H7 (cell line): ENCODE measurements at places on chromosomes 7 and 10. TPM values are rescaled to one million over a fixed set of nuclear protein-coding genes. Genes with fewer than 3 reads are reported as not detected.
A peak's percentile ranks its signal among the peaks of the same experiment; 100 is the strongest.

Gene WNT2
- total RNA-seq: not detected in 2 replicates

Gene GOLGA7B
- total RNA-seq: 0.04 TPM in 1 of 2 replicates, not detected in the other

Gene FBXL13
- total RNA-seq: 0.97 and 1.3 TPM in 2 replicates

Gene GSTO2
- 15.2 and 20.6 TPM in 2 replicates for total RNA-seq

DNA sequence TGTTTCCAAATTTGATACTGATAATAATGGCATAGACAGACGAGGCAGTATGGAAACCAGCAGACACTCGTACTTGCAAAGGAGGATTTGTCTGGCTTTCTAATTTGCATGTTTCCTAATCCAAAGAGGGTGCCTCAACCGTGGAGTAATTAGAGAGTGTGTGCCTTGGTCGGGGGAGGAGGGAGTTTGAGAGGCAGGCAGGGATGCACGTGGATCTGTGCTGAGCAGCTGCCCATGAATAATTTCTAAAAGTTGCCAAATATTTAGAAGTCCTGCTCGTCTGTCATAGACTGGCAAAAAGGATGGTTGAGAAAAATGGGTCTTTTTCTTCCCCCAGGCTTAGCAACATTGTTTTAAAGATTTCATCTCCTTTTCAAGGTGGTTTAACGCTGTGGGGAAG lies 69.4 kb downstream of the PTPRE start:
- DNase-seq: no peak

DNA sequence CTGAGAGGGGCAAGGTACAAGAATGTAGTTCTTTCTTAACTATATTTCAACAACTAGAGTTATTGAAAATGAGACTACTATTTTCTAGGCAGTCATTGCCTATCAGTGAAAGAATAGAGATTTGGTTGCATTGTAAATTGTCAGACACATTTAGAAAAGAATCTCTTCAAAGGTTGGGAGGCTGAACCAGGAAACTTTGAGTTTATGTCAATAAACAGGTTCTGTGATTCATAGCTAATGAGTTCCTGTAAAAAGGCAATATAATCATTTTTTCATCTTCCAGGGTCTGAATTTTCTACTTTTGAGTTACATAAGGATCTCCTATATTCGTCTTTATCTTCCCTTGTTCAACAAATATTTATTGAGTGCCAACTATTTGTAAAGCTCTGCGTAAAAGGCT lies 47.1 kb downstream of the MAGI2 start:
- DNase-seq: no peak

DNA sequence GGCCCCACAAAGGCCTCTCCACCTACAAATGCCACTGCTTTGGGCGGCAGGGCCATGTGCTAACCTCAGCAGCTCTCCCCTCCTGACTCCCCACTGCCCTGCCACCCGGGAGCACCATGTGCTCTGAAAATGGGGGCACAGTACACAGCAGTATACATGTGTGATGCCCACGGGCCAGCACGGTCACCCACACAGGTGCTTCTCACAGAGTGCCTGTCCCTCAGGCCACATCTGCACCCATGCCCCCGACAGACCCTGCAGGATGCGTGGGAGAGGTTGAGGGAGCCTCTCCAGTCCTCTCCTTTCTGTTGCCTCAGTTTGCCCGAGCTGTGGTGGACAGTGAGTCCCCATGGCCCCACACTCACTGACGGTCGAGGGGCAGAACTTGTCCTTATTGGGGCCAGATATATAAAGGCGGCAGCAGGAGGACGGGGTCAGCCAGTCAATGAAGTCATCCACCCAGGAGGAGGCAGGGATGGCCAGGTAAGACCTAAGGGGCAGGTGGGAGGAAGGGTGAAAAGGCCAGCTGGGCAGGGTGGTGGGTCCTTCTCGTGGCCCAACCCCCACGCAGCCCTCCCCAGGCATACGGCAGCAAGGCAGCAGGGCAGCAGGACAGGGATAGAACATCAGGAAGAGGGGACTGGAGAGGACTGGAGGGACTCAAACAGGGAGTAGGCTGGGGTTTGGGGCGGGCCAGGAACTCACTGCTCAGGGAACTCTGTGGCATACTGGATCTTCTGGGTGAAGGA lies 19.6 kb downstream of the NPC1L1 start:
- DNase-seq: no peak

- no peak for DNase-seq
Observed at GRCh38 chr7:30511973-30512662, 7.5 kb upstream of the GGCT start.

GRCh38 chr10:124650820-124651401 lies 93.3 kb downstream of the FAM53B start:
- DNase-seq: peak; percentile 76

GRCh38 chr7:29262191-29262917 lies 67.8 kb downstream of the CHN2 start:
- DNase-seq: no peak

GRCh38 chr7:75971961-75972763 lies 22.2 kb downstream of the TMEM120A start:
- DNase-seq: peak; percentile 85

DNA sequence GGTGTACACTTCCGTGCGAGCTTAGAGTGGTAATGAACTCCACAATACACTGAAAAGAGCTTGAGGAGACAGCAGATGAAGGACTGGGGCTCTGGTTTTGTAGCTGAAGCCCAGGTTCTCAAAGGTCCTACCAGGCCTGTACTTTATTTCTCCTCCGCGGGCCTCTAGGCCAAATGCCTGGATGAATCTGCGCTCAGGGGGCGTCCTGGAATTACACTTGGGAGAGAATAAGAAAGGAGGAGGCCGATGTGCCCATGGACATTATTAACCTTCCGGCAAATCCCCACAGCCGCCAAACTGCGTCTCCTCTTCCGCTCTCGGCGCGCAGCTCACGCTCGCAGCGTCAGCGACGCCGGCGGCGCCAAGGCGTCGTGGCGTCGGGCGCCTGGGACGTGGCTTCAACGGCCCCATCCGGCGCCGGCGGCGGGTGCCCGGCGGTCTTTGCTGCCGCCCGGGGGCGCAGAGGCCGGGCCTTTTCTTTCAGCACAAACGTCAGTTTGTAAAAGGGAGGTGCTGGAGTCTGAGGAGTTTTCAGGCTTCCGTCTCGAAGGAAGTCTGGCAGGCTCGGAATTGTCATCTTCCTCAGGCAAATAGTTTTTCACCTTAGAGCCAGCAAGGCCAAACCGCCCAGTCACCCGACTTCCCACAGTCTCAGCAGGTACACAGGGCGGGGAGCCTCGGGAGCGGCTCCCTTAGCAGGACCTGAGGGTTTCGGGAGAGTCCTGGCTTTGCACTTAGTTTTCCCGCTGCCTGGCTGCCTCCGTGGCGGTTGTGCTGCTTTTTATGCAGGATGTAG lies at the start of gene CCDC7:
CCDC7 (plus strand) TSS at position 401 of the 796 bp plus-strand sequence. CDS start 5,503 bp downstream, outside the sequence.
- peak; percentile 74 for DNase-seq

DNA sequence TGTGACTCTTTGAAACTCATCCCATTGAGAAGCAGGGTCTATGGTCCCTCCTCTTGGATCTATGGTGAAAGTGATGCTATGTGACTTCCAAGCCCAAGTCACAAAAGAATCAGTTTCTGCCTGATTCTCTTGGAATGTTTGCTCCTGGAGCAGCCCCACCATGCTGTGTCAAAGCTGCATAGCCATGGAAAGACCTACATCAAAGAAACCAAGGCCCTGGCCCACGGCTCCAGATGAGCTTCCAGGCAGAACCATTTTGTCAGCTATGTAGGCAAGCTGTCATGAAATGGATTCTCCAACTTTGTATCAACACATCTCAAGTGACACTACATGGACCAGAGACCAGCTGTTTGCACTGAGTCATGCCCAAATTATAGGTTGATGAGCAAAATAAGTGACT lies 77.0 kb downstream of the AASS start:
- no peak for DNase-seq

DNA sequence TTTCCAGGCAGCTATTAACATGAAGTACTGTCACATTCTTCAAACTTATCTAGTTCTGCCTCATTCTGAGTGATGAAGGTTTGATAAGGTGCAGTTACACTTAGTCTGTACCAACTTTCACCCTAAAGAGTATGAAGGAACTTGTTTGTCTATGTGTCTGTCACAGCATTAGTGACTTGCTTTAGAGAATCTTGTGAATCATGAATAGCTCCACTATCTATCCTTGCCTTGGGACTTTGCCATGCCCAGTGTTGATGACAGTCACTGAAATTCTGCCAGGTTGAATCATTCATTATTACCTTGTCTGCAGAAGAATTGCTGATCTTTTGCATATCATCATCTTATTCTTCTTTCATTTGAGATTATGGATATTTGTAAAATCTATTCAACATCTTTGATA lies 50.9 kb upstream of the A1CF start:
- no peak for DNase-seq

- DNase-seq: peak; percentile 48
Observed at GRCh38 chr7:120554960-120555571, 282.1 kb downstream of the KCND2 start.

DNA sequence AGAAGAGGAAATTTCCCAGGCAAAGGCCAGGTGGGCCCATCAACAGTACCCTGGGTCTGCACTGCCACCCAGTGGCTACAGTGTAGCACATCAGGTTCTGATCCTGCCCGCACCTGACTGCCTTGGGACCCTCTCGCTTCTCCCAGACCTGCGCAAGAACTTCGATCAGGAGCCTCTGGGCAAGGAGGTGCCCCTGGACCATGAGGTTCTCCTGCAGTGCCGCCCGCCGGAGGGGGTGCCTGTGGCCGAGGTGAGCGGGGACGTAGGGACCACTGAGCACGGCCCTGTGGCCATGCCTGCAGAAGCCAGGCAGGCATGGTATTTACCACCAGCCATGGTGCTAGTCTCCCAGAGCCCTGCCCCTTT lies 33.9 kb upstream of the SLC29A3 start:
- peak; percentile 97 for DNase-seq

DNA sequence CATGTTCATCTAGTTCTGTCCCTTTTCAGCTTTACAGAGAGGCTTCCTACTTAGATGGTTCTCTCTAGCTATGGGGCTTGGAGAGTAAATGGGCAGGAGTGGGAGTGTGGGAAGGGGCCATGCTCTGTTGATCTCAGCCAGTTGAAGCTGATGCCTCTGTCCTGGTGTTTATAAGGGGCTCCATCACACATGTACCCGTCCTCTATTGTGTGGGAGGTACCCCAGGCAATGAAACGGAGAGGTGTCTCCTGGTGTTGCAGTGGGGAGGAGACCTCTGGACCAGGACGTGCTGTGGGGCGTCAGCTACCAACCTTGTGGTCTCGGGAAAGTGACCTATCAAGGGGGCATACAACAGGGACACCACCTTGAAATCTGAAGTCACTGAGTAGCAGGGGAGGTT lies 173.5 kb downstream of the CELF2 start:
- no peak for DNase-seq

- DNase-seq: no peak
Observed at GRCh38 chr10:34776090-34776690, 38.9 kb downstream of the PARD3 start.

DNA sequence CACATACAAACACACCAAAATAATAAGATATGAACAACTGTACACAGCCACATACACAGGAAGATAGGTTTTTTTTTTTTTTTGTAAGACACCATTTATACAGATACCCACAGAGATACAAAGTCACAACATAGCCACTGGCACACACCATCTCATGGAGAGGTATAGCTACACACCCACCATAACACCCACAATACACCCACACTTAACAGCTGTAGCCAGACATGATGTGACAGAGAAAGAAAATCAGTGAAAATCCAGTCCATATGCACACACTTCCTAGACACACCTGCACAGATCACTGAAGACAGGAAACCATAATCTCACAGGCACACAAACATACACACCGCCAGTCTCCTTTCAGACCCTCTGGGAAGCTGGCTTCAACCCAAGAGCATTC lies 62.4 kb upstream of the PAX2 start:
- DNase-seq: no peak

DNA sequence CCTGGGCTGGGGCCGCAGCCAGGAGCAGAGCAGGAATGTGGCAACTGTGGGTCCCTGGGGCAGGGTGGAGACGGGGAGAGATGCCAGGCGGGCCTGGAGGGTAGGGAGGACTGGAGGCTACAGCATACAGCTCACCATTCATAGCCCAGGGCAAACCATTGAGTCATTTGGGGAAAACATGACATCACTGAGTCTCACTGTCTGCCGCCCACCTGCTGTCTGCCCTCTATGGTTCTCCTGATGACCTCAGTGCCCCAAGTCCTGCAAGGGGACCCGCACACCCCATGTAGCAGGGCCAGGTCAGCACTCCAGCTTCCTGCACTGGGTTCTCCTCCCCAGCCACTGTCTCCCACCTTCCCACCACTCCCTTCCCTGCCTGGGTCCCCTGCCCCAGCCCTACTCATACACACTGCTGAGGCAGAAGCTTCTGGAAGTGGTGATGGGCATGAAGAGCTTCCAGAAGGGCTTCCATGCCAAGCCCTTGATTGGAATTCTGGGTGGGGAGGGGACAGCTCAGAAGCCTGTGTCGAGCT lies 10.4 kb downstream of the CHST3 start:
- DNase-seq: peak; percentile 30

DNA sequence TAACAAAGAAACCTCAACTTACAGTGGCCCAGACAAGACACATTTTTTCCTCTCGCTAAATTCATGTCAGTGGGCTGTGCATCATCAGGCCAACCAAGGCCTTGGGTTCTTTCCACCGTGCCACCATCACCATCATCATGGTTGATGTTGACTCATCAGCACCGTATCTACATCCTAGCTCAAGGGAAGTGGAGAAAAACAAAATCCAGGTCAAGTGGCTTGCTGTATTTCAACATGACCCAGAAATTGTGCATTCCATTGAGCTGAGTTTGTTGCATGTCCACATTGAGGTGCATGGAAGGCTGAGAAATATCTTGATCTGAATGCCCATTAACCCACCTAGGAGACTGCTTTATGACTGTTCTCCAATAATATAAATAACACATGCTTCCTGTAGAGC lies 312.4 kb upstream of the CDC14C start:
- no peak for DNase-seq

- DNase-seq: no peak
Observed at GRCh38 chr10:96714031-96714590, 6.2 kb downstream of the PIK3AP1 start.

- peak; percentile 37 for DNase-seq
Observed at GRCh38 chr10:92574548-92575261, 812 bp upstream of the IDE start.

DNA sequence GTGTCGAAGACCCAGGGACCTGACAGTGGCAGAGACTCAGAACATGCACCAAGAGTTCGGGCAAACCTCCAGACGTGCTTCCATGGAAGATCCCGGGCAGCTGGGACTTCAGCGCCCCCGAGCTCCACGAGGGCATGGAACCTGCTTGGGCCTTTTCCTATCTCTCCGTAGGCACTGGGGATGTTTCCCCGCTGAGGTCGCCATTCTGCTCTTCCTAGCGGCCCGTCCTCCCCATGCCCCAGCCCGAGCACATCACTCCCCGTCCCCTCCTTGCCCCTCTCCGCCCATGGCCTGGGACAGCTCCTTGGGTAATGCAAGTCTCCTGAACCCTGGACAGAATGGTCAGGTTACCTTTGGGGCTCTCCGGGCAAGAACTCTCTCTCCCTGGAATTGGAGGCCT lies 32.3 kb upstream of the SHH start:
- no peak for DNase-seq

- peak; percentile 88 for DNase-seq
Observed at GRCh38 chr10:100999742-101000126, at the start of gene LZTS2. LZTS2 (plus strand) TSS chr10:100999808; CDS start chr10:101002539, 2,731 bp downstream.

DNA sequence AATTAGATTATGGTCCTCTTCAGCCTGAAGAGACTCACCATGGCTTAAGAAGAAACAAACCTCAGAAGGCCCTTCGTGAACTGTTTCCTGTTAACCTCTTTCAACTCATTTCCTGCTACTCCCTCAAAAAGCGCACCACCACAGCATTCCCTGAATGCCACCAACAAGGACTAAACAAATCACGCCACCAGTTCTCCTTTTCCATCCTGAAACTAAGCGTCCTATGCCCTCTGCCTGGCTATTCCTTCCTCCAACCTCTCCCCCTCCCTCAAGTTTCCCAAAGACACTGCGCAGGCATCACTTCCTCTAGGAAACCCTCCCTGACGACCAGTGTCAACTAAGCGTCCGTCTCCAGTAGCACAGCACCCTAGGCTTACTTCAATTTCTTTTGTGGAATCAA lies 12.0 kb downstream of the YWHAG start:
- DNase-seq: no peak
